ENCODE measurements at places on chromosomes 4 and X.

- DNase-seq, result no peak
Measured at GRCh38 chr4:77023920-77024319, 51.9 kb downstream of the CCNI start.

DNA sequence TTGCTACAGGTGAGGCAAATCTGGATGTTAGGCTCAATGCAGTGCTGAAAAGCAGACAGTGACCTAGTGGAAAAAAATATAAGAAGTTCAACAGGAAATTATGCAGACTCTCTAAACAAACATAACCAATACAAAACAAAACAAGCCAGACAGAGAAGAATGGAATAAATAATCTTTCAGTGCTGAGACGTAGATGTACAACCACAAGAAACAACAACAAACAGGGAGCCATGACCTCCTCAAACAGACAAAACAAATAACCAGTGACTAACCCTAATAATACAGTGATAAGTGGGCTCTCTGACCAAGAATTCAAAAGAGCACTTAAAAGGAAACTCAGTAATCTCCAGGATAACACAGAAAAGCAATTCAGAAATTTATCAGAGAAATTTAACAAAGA is 239.3 kb downstream of the SLC39A8 start:
- no peak for DNase-seq

DNA sequence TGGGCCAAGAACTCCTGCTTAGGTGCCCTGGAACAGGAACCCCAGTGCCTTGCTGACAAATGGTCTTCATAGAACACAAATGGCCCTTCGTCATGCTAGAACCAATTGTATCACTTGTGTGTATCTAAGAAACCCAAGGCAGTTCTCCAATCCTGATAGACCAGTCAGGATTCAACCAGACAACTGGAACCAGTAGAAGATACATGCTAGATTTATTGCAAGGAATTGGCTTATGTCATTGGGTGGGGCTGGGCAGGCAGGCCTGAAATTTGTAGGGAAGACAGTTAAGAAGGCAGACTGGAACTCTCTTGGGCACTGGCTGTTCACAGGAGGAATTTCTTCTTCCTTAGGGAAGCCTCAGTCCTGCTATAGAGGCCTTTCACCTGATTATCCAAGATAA is 17.0 kb upstream of the TBL1X start:
- no peak for DNase-seq

DNA sequence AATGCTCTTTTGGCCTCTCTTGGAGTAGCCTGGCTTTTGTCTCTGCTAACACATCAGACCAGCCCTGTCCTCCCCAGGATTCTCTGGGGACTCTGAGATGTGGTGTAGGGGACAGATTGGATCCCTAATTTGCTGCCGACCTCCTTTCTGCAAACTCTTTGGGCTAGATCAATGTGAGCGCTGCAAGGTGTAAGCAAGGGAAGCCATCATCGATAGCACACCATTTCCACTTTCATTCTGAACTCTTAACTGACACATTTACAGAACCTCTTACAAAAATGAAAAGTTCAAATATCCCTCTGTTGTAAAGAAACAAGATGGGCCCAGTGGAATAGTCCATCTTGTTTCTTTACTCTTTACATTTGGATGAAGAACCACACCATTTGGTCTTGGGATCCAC is 46.6 kb downstream of the PGRMC2 start:
- no peak for DNase-seq

DNA sequence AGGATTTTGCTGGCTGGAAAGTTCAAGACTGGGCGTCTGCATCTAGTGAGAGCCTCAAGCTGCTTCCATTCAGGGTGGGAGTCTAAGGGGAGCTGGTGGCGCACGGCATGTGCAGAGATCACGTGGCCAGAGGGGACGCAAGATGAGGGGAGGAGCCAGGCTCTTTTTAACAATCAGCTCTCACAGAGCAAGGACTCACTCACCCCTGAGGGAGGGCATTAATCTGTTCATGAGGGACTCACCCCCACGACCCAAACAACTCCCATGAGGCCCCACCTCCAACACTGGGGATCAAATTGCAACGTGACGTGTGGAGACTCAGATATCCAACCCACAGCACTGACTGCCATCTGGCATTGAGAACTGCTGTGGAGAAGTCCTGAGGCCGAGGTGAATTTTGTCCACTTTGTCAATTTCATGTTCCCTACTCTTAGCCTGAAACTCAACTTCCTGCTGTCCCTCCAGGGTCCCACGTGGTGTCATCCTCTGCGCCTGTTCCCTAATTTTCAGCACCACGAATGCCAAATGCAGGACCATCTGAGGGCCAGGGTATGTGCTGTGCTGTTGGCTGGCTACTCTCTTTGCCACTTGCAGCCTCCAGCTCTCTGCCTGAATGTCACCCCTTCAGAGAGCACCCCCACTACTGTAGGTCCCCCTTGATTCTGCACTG is 5.6 kb downstream of the ZFP92 start:
- no peak for DNase-seq

GRCh38 chr4:13294961-13295605 is 189.1 kb downstream of the RAB28 start:
- no peak for DNase-seq

DNA sequence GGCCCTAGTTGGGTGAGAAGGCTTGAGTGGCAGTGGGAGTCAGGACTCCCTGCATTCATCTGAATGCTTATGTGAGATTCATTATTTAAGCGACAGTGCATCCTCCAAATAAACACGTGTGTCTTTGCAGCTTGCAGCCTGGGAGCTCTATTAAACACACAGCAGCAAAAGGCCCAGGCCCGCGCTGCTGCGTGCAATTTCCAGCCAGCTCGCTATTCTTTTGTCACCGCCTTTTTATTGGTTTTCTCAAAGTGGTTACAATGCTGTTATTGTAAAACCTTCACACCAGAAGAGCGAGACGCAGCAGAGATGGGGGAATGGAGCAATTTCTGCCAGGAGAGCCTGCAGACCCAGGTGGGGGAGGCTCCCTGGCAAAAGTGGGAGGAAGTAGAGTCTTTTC is 252.5 kb downstream of the BCOR start:
- DNase-seq, result no peak

DNA sequence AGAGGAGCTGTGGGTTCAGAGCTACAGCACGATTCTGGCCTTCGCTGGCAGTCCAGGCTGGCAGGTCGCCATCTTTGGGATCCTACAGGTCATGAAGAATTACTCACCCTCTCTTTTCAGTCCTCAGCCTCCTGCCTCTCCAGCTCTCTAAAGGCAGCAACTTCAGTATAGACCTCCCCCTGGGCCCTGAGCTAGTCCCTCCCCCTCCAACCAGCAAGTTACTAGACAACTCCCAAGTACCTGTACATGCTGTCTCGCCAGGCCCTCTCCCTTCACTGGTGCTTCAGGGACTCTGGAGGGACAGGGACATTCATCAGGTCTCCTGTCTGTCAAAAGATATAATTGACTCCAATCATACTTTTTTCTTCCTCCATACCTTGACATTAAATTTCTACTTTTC is at the start of gene GPR119:
Gene GPR119, minus strand, starts transcription at position 155 of the 400 bp plus-strand sequence. CDS start 227 bp downstream, outside the sequence.
- no peak for DNase-seq

GRCh38 chr4:29983890-29984289 is 736.3 kb upstream of the PCDH7 start:
- no peak for DNase-seq

DNA sequence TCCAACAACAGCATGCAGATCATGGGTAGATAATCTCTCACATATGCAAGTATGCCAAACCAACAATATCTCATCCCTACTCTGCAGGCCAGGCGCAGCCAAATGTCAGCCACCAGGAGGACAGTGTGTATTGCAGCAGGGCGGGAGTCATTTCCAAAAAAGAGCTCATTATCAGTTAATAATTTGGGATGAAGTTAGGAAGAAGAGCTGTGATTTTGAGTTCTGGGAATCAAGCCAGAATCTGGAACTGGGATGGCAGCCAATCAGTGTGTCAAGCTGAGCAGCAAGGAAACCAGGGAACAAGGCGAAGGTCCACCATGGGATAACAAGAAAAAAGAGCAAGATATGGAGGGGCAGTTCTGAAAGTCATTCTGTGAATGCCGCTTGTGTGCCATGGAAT is 88.2 kb upstream of the CAMK2D start:
- DNase-seq, result no peak

- no peak for DNase-seq
Measured at GRCh38 chr4:94545296-94545695, 93.6 kb downstream of the PDLIM5 start.

- DNase-seq, result no peak
Measured at GRCh38 chr4:161841759-161842158, 322.0 kb downstream of the FSTL5 start.

DNA sequence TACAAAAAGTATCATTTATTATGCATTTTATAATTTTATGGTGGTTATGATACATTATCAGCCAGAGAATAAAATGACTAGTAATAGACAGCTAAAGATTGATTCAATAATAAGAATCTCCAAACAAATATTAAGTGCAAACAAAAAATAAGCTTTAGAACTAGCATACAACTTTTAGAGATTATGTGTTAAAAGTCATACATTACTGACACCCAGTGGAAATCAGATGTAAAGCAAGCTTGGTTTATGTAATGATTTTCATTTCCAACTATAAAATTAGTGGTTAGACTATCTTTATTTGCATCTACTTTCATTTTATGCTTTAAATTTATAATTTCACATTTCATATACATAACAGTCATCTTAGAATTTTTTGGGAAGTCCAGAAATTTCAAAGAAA is 57.7 kb downstream of the IL13RA2 start:
- no peak for DNase-seq

GRCh38 chrX:132614297-132614696 is 125.5 kb upstream of the MBNL3 start:
- no peak for DNase-seq

DNA sequence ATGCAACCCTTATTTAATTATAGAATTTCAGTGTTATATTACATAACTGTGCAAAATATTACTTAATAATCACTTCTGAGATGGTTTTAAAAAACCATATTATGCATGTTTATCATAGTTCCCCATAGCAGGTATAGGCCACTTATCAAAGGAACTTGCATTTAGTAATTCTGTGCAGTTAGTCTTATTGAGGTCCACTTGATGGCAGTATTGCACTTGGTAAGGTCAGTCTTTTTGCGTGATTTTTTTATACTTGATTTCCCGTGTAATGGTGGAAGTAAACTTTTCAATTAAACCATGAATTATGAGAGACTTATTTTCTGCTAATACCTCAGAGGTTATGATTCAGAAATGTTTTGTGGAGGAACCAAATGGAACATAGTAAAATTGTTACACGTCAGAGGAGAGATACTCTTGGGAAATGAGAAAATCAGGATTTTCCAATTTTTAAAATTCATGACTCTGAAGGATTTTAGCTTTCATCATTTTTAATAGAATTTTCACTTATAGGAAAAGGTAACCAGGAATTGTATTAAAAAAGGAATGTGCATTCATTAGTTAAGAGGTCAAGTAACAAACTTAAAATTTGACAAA is 230.0 kb downstream of the CCSER1 start:
- DNase-seq, result no peak

DNA sequence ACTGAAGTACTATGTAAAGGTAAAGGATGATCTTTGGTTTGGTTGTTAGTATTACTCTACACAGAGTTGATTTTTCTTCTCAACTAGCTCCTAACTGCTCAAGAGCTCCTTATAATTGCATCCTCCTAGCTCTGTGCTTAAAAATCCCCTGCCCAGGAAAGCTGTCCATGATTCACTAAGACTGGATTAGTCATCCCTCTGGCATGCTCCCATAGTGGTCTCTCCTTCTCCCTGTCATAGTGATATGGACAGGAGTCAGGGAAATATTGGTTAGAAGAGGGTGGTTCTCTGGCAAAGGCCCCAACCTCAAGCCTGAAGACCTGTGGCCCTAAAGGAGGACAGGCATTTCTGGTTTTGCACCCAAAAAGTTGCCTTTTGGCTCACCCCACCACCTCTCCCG is 242.3 kb upstream of the KCNIP4 start:
- DNase-seq, result no peak

DNA sequence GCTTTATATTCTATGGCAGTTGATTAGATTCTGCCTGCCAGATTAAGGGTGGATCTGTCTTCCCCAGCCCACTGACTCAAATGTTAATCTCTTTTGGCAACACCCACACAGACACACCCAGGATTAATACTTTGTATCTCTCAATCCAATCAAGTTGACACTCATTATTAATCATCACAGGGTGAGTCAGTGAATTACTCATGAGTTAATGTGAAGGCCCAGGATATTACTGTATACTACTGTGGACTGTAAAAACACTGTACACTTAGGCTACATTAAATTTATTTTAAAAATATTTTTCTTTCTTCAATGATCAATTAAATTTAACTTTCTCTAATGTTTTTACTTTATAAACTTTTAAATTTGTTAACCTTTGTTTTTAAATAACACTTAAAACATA is 87.7 kb downstream of the NAP1L3 start:
- no peak for DNase-seq

GRCh38 chr4:183314806-183315205 is 5.3 kb downstream of the CLDN22 start:
- DNase-seq, result no peak

- no peak for DNase-seq
Measured at GRCh38 chr4:7867701-7868435, 71.8 kb downstream of the AFAP1 start.

DNA sequence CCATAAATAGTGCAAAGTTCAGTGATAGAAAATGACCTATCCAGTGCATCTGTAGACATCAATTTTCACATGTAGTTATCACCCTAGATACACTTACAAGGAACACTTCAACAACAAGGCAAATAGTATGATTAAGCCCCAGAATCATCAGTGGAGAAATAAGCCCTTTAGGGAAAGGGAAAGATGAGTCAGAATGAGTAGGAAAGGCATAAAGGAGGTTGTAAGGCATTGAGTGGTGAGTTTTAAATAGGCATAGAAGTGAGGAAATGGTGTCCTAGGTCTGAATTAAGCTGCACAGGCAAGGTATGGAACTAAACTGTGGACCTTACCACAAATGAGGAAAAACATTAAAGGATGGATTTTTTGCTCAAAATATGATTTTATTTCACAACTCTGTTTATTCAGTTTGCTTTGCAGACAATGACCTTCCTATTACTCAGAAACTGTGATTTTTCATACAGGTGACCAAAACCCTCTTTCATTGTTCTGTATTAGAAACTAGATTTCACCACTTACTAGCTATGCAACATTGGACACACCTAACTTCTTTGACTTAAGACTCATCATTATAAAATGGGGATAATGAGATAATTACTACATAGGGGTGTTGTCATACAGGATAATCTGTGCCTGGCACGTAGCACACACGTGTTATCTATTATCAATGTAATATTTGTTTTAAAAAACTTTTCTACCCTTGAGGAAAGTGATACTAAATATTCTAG is 57.0 kb upstream of the MAP9 start:
- DNase-seq, result no peak

- DNase-seq, result no peak
Measured at GRCh38 chrX:17009856-17010625, 63.6 kb downstream of the REPS2 start.

GRCh38 chr4:182495031-182495430 is 251.8 kb downstream of the TENM3 start:
- peak; percentile 62 for DNase-seq

- DNase-seq, result no peak
Measured at GRCh38 chr4:173170182-173170778, 1.7 kb downstream of the GALNT7 start.

GRCh38 chr4:137640156-137640837 is 108.0 kb upstream of the PCDH18 start:
- DNase-seq, result no peak
